ENCODE measurements at places on chromosomes 7 and 10.

DNA sequence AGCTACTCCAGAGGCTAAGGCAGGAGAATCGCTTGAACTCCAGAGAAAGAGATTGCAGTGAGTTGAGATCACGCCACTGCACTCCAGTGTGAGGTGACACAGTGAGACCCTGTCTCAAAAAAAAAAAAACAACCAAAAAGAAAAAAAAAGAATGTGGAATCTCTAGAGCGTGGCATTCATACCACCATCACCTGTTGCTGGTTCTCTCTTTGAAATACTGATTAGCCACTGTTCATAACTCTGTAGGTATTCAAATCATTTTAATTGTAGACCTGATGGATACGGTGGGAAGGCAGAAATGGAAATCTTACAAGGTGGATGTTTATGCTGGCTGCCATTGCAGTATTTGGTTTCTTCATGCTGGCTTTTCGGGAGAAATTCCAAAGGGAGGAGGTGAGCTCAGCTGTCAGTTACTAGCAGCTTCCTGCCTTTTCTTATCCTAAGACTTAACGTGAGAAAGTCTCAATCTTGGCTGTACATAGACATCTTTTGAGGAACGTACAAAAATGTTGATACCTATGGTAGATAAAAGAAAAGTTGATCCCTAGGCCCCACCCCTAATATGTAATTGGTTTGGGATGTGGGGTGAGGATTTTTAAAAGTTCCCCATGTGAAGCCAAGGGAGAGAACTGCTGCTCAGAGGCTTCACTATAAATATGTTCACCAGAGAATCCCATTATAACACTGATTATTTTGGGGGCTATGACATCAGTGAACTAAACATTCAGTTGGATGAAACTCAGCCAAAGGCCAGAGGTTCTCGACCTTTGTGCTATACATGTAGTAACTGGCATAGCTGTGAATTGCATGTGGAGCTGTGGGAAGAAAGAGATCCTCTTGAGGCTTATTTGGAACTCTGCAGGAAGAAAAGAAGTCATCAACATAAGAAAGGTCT is 26.9 kb upstream of the MKLN1 start:
- no peak for DNase-seq

DNA sequence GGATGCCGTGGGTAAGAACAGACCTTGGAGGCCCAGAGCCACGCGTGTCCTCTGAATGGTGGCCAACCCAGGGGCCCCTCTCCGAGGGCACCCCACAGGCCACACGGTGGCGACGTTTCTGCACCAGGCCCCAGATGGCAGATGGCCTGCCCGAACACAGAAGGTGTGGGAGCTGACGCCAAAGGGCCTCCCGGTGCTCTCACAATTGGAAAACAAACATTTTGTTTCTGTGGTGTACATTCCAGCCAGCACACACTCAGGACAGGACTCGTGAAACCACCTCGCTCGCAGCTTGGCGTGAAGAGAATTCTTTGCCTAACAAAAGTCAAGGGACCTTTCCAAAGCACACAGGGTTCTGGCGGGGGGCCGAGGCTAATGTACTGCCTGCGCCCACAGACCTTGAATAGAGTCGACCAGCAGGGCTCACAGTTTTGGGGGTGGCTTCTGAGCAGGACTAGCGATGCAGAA is 112.1 kb downstream of the FAM53B start:
- peak; percentile 39 for DNase-seq

DNA sequence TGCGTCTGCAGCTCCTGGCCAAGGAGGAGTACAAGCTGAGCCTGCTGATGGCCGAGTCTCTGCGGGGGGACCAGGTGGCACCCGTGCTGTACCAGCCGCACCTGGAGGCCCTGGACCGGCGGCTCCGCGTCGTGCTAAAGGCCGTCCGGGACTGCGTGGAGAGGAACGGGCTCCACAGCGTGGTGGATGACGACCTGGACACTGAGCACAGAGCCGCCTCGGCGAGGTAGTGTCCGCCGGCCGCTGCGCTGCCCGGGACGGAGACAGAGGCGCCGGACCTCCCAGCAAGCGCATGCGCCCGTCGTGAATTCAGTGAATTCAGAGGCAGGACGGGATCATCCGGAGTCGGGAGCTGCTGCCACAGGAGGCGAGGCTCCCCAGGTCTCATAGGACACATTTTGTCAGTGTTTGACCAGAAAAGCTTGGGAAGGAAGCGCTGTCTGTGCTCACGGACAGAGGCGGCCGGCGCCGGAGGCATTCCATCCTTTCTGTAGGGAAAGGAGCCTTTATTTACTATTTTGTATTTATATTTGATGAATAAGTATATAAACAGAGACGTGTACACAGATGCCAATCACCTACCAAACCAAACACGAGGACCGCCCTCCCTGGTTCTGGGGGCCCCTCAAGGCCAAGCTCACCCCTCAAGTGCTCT is 30.1 kb upstream of the FOXL3 start:
- no peak for DNase-seq

- no peak for DNase-seq
Measured at GRCh38 chr10:124227988-124228387, 134.6 kb upstream of the CHST15 start.

DNA sequence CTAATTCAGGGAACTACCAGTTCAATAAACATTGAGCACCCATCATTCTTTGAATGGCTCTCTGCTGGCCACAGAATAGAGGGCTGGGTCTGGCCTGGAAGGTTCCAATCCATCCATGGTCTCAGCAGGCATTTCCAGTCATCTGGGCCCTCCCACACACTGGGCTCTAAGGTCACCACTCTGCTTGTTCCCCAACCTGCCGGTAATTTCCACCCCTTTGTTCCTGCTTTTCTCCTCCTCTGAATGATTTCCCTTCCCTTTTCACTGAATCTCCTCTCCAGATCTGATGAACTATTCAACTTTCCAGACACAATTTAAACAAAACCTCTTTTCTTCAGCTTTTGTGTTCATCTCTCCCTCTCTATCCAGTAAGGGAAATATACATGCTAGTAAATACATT is 2.6 kb downstream of the BZW2 start:
- peak; percentile 56 for DNase-seq

DNA sequence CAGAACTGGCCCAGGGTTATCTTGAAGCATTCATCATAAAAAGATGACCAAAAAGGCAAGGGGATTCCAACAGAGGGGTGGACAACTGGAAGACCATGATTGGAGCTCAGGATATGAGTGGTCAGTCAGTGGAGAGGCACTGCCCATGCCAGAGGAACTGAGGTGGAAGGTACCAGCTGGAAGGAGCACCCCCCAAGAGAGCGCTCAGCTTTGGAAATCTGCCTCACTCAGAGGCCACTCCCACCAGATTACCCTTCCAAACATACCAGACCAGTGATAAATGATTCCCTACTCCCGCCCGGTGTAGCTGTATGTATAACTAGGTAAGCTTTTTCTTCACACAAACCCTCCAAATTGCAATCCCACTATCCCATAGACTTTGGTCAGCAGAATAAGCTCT is 257.0 kb upstream of the SLC26A5 start:
- no peak for DNase-seq

- no peak for DNase-seq
Measured at GRCh38 chr7:138247568-138248333, 171.5 kb downstream of the AKR1D1 start.

GRCh38 chr10:60289800-60290199 is 99.9 kb downstream of the ANK3 start:
- DNase-seq, result no peak

DNA sequence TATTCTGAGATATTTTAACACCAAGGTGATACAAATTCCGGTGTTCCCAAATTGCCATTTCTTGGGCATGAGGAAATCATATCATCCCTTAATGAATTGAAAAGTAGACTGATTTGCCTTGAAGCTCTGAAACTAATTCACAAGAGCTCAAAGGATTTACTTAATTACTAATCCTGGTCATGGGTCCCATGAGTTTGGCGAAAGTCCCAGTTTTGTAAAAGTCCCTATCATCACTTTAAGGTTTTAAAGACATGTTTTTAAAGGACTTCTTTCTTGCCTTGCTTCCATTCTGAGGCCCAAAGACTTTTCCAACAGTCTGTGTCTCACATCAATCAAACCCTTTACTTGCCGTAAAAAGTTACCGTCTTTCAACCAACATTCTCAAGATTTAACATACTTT is 377.9 kb downstream of the DNAJB9 start:
- no peak for DNase-seq

GRCh38 chr10:110207805-110208613 is 604 bp downstream of the MXI1 start:
- DNase-seq, result peak; percentile 48

- no peak for DNase-seq
Measured at GRCh38 chr10:114138581-114138980, 35.4 kb downstream of the CCDC186 start.

- DNase-seq, result no peak
Measured at GRCh38 chr7:103793614-103794013, 195.8 kb downstream of the RELN start.

- DNase-seq, result no peak
Measured at GRCh38 chr7:130387628-130388403, 7.5 kb downstream of the CPA1 start.

DNA sequence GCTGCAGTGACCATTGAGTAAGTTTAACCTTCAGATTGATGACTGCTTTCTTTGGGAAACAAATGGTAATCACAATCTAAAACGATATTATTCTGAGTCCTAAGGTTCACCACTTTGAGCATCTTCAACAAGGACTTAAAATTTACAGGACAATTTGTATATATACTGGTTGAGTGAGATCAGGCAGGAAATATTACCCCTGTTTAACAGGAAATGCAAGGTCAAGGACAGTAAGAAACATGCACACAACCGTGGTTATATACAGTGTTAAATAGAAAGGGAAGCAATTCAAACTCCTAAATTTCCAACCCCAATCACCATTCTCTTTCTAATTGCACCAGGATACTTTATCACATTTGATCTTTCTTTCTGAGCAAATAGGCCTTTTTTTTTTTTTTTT is 96.1 kb downstream of the ZNF277 start:
- DNase-seq, result no peak

DNA sequence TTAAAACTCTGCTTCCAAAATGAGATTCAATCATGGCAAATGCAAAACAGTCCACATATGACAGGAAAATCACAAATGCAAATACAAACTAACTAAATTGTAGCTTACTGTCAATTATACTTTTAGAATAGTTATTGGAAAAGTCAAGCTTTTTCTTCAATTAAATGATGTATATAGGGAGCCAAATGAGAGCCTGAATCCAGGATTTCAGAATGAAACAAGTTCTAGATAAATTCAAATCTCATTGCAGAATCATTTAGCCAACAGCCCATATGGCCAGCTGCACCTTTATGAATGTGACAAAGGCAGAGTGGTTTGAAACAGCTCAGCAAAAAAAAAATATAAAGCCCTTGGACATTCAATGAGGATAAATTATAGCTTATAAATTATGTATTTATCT is 82.2 kb upstream of the SCIN start:
- no peak for DNase-seq

DNA sequence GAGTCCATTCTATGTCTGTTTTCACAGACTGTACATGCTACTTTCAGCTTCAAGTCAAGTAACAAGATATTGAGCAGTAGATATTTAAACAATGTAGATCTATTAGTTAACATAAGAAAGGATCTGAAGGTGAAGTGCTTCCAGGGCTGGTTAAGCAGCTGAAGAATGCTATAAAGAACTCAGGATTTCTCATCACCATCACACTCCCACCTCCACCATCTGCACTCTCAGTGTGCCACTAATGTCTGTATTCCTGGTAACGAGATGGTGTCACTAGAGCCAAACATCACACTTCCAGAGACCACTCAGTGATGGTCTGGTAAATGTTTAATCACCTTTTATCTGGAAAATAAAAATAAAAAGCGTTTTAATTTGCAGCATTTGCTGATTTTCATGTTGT is 224.0 kb upstream of the FERD3L start:
- DNase-seq, result no peak

- DNase-seq, result no peak
Measured at GRCh38 chr7:94856643-94857042, 50.8 kb upstream of the PPP1R9A start.

GRCh38 chr10:106740-107139 is 28.5 kb upstream of the ZMYND11 start:
- DNase-seq, result no peak

- DNase-seq, result no peak
Measured at GRCh38 chr7:26655781-26656180, 208.6 kb downstream of the SKAP2 start.

GRCh38 chr7:101162551-101163278 is 2.7 kb downstream of the VGF start:
- peak; percentile 17 for DNase-seq

- DNase-seq, result no peak
Measured at GRCh38 chr10:100153239-100153825, 32.5 kb downstream of the ERLIN1 start.

- no peak for DNase-seq
Measured at GRCh38 chr7:149431486-149432120, 29.3 kb downstream of the ZNF777 start.

GRCh38 chr7:127658970-127659630 is 7.1 kb downstream of the SND1 start:
- DNase-seq, result peak; percentile 63

- no peak for DNase-seq
Measured at GRCh38 chr7:668139-668931, 58.2 kb upstream of the DNAAF5 start.

GRCh38 chr7:95318501-95319100 is 5.7 kb downstream of the PON1 start:
- no peak for DNase-seq

GRCh38 chr7:111841596-111842205 is 279.4 kb upstream of the IMMP2L start:
- peak; percentile 18 for DNase-seq

GRCh38 chr7:111771638-111772037 is 209.3 kb upstream of the IMMP2L start:
- no peak for DNase-seq

GRCh38 chr7:23135755-23136154 is 30.2 kb downstream of the KLHL7 start:
- DNase-seq, result no peak

DNA sequence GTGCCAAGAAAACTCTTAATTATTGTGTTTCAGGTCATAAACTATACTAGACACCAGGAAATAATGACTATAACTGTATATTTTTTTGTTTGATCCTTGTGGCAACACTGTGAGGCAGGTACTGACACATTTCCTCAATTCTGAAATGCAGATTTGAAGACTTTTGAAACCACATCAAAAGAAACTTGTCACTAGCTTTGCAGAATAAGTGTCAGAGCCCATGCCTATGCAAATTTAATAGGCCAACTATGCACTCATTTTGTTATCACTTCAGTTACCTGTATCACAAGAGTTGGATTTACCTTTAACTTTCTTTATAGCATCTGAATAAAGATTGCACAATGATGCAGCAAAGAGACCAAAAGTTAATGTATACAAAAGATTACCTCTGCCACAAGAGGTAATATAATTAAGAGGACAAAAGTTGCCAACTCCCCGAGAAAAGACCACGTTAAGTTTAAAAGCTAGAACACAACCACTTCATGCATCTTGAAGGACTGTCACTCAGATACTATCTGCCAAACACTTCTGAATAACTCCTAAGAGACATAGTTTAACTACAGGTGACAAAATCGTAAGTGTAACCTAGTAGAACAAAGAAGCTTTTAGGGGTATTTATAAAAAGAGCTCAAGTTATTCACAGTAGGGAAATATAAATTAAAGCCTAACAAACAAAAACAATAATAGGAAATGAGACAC is 80.5 kb downstream of the ELAPOR2 start:
- DNase-seq, result no peak
